ENCODE measurements at places on chromosomes 13 and 19.

DNA sequence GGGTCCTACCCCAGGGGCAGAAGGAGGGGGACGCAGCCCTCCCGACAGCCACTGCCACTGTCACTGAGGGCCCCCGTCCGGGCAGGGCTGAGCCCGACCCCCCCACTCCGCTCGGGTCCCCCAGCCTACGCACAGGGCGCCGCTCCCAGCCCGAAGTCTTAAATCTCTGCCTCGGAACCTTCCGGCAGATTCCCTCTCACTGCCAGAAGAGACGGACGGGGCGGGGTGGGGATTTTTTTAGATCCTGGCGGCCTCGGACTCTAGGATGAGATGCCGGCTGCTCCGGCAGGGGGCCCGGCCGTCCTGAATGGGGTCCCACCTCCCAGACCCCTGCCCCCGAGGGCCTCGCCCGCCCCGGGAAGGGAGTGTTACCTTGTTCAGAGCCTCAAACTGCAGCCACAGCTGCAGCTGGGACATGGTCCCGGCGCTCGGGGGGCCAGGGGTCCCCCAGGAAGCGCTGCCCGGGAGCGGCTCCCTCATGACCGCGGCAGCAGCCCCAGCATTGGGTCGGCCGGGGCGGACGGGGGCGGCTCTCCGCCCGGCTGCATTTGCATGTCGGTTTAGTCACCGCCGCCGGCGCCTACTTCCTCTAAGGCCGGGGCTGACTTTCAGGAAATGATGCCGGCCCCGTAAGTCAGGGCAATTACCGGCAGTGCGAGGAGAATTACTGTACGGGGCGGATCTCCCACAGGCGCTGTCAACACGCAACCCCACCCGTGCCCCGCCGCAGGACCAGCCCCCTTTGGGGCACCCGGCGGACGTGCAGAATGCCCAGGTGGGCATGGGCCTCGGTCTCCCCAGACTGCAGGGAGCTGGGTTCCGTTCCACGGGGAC lies 28.1 kb downstream of the GPX4 start:
- DNase-seq, result no peak

GRCh38 chr19:5360003-5360780 lies 19.6 kb upstream of the PTPRS start:
- no peak for DNase-seq

DNA sequence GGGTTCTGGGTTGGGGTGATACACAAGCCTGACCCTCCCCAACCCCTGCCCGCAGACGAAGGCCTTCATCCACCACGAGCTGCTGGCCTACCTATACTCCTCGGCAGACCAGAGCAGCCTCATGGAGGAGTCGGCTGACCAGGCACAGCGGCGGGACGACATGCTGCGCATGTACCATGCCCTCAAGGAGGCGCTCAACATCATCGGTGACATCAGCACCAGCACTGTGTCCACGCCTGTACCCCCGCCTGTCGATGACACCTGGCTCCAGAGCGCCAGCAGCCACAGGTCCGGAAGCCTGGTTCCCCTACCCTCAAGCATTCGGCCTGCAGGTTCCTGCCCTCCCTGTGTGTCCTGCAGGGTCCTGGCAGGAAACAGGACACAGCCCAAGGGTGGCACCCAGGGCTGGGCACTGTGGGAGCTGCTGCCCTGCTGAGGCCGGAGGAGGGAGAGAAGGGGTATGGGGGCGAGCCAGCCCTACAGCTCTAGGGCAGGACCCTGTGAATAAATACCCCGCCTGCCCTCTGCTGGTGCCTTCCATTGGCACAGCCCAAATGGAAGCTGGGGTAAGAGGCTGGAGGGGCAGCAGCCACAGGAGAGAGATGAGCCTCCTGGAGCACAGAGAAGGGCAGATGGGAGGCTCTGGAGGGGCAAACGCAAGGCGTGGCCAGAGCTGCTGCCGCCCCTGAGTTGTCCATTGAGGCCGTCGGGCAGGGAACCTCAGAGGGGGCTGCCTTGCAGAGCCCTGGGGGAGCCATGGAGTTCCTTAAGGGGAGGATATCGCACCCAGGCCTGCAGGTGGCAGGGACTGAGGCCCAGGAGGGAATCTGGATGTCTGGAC lies 6.8 kb downstream of the TMED1 start:
- DNase-seq, result no peak

GRCh38 chr19:50772476-50772875 lies 2.2 kb downstream of the GPR32 start:
- no peak for DNase-seq

DNA sequence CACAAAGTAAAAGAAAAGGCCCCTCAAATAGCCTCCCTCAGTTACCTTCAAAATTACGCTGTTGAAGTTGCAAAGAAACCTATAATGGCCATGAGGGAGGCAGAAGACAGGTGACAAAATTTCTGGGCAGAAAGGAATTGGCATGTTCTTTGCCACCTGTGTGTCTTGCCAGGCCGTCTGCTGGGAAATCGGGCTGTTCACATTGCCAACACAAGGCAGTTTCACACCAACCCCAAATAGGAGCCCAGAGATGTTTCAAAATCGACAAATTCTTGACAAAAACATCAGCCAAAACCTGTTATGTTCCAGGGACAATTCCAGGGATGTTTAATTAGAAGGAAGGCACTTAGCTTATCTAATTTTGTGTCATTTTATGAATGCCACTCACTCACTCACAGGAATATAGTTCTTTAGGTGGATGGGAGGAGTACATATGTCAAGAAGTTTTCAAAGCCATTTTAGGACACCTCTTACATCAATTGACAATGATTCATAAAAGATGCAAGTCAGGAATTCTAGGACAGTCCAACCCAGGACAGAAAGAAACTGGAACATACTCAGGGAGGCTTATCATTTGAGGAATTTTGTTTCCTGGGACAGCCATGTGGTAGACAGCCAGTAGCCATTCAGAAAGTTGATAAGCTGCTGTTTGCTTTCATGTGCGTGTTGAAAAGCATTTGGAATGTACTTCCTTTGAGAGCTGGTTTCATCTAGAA lies 164.5 kb downstream of the RGCC start:
- DNase-seq, result no peak

DNA sequence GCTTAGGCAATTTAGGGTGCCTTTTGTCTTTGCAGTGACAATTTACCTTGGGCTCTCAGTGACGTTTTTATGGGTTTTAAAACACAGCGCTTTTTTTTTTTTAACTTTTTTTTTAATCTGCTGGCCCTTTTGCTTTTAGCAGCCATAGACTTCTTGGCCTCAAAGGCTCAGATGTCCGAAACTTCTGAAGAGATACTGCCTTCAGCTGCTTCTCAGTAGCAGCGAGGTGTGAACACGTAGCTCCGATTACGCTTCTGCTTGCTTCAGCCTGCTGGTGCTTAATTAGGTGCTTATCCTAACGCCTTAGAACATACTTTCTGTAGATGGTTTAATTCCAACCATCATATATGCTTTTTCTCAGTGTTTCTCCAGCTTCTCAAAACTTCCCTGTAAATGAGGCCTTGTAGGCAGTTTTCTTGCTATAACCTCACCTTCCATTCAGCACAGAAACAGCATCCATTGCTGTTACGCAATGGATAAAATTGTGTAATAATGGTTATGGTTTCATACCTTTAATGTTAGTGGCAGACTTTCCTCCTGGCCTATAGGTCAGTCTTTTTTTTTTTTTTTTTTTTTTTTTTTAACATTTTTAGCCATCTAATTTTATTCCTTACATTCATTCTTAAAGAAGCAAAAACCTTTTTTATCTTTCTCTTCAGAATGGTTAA lies 723.9 kb downstream of the GPC5 start:
- no peak for DNase-seq

DNA sequence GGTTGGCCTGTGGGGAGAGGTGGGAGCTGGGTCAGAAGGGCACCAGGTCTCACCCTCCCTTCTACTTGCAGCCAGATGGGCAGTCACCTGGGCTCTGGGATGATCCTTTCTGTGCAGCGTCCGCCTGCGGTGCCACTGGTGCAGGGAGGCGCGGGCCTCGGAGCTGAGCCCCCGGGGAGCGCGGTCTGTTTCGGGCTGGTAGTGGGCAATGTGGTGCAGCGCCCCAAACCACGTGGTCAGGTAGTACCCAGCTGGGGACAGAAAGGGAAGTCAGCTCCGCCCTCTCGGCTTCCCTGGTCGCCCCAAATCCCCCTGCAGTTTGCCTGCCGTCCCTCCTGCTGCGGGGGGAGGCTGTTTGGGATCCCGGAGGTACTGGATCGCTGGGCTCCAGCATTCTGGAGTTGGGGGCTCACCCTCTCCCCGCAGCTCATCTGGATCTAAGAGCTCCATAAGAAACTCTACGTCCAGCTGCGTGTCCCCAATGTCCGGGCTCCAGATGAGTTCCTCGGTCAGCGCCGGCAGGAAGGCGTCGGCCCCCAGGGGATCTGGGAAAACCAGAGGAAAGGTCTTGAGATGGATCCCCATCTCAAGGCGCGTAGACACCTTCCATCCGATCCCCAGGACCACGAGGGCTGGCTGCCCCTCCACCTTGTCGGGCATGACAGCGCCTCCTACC lies 8.8 kb downstream of the RINL start:
- DNase-seq, result no peak

- no peak for DNase-seq
Measured at GRCh38 chr13:99051768-99052455, 74.0 kb upstream of the DOCK9 start.

DNA sequence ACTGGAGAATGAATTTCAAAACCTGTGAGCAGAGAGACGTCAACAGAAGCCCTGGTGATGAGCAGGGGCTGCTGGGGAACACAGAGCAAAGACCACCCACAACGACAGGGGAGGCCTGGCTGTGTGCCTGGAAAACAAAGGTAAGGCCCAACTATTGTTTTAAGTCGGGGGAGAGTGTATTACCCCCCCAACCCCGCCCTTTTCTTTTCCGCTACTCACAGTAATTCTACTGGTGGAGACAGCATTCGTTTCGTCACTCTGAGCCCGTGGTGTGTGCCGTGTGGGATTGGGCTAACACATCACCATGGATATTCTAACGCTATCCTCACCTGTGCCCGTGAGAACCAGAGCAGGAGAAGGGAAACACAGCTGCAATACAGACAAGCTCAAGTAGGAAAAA lies 18.6 kb upstream of the ADPRHL1 start:
- DNase-seq, result no peak

- no peak for DNase-seq
Measured at GRCh38 chr19:13055213-13056051, 47.2 kb downstream of the LYL1 start.

- no peak for DNase-seq
Measured at GRCh38 chr19:31974941-31975340, 370.5 kb upstream of the ZNF507 start.

- DNase-seq, result no peak
Measured at GRCh38 chr19:40630571-40631160, 29.5 kb downstream of the LTBP4 start.

GRCh38 chr13:99657848-99658260 lies 156.6 kb downstream of the TM9SF2 start:
- DNase-seq, result no peak

DNA sequence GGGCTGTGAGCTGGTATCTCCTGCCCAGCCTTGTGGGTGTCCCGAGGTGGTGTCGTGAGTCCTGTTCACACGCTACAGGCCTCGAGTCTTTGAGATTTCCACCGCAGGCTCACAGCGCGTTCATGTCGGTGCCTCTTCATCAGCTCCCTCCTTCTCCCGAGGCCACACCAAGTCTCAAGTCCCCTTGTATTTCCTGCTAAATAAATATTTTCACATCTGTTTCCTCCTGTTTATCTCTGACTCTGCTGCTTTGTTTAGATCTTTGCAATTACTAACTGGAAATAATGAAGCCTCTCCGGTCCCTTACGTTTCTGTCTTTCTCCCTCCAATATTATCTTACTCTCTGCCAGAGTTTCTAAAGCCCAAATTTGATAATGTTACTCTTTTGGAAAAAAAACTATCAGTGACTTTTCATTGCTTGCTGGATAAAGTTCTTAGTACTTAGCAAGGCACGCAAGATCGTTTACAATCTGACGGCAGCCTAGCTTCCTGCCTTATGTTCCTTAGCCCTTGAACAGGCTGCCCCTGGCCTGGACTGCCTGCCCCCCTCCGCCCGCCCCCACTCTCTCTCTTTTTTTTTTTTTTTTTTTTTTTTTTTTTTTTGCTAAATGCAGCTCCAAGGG lies 130.5 kb upstream of the RNF113B start:
- no peak for DNase-seq

DNA sequence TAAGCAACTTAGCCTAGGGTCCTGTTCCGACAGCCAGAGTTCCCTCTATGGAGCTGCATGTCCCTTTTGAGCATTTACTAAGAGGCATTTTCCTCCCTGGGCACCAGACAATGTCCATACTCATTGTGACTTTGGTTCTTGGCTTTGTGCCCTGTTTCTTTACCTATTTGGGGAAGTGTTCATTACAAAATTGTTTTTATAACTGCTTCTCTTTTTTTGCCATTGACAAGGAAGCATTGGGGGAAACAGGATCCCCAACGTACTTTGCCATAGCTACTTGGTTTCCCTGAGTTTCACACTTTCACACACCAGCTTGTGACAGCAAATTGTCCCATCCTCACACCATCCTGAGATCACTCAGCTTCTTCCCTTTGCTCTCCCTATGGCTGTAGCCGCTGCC lies 81.1 kb upstream of the SIAH3 start:
- no peak for DNase-seq

DNA sequence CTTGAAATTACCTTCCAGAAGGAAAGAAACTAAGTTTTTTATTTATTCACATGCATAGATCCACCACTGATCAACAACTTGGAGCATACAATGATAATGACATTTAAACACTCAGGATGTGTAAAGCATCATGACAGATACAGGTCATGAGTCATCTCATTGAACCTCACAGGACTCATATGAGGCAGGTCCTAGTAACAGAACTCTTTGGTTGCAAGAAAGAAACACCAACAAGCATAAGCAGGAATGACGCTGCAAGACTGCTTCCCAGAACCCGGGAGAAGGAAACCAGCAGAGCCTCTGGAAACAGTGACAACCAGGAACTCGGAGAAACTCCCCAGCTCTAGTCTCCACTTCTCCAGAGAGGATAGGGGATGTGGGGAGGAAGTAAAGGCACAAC lies 60.8 kb upstream of the IPO5 start:
- DNase-seq, result no peak

DNA sequence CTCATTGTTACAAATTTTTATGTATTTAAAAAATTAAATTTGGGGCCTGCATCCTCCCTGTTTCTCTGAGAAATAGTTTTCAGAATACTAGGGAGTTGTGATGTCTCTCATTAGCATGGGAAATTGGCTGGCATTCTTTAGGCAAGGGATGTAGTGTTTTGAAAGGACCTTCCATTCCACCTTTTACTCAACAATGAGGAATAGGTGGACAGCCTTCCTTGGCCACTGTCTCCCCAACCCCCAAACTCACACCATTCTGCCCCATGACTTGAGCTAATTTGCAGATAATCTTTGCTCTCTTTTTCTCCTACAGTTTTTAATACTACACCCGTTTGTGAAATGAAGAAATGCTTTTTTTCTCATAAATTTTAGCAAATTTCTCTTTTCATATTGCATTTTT lies 244.6 kb upstream of the SPRY2 start:
- no peak for DNase-seq

- DNase-seq, result peak; percentile 59
Measured at GRCh38 chr19:53908106-53908934, 758 bp upstream of the CACNG7 start.

DNA sequence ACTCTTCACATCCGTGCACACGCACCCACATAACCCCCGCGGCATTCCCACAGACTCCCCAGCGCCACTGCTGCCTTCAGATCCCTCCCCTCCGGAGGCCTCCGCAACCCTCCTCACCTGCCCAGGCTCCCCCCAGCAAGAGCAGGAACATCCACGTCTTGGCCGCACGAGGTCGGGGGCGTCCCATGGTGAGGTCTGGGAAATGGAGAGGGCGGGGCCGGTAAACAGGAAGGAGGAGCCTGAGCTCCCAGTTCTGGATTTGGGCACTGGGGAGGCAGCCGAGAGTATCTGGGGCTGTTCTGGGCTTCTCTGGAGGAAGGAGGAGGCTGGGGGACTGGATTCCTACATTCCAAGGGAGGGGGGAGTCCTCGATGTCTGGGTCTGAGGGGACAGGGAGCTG lies 423 bp downstream of the KLK8 start:
- no peak for DNase-seq
